Uterus (tissue), 4 donors: ENCODE measurements at places on chromosomes 7 and 10. TPM values are rescaled to one million over a fixed set of nuclear protein-coding genes. Genes with fewer than 3 reads are reported as not detected.

The CALML5 gene
- not detected for total RNA-seq

The BCL7B gene
- 13.8 TPM for total RNA-seq

The PIP gene
- not detected for total RNA-seq

The AKR1D1 gene
- not detected for total RNA-seq

The CYP2E1 gene
- 6.9 TPM for total RNA-seq

GRCh38 chr10:23441251-23441650, 2.4 kb downstream of the OTUD1 start:
- DNase-seq = no peak

DNA sequence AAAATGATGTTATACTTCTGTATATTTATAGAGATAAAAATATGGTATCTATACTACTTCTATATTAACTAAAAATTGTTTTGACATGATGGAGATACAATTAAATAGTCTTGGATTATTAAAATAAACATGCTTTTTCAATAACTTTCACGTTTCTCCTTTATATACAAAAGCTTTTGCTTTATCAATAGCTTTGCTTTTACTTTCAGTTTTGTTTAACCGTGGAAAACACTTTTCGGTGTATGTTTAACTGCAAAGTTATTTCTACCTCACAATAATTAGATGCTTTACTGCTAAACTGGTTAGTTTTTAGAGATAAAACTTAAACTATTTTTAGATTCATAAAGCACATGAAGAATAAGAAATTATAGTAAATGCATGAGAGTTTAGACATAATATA, 432.1 kb upstream of the PCDH15 start:
- DNase-seq = no peak

- DNase-seq = no peak
Measured at GRCh38 chr10:3622845-3623621, 162.0 kb downstream of the KLF6 start.

- no peak for DNase-seq
Measured at GRCh38 chr7:100793806-100794660, 33.3 kb downstream of the EPHB4 start.

- DNase-seq = no peak
Measured at GRCh38 chr10:100987685-100988049, 324 bp downstream of the TWNK start.

DNA sequence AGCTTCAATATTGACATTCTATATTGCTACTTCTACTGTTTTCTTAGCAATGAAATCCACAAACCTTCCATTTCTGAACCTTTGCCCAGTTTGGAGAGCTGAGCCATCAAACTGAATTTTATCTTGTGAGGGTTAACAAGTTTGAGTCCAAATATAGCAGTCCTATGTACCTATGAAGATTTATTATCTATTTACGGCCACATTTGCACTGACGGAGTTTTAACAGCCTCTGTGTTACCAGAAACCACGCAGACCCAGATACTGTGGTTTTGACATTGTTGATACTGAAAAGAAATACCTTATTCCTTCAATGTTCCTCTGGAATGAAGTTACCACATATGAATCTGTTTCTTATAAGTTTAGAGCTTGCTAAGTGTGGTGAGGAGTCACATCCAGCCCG, 172.6 kb downstream of the FGFR2 start:
- no peak for DNase-seq

DNA sequence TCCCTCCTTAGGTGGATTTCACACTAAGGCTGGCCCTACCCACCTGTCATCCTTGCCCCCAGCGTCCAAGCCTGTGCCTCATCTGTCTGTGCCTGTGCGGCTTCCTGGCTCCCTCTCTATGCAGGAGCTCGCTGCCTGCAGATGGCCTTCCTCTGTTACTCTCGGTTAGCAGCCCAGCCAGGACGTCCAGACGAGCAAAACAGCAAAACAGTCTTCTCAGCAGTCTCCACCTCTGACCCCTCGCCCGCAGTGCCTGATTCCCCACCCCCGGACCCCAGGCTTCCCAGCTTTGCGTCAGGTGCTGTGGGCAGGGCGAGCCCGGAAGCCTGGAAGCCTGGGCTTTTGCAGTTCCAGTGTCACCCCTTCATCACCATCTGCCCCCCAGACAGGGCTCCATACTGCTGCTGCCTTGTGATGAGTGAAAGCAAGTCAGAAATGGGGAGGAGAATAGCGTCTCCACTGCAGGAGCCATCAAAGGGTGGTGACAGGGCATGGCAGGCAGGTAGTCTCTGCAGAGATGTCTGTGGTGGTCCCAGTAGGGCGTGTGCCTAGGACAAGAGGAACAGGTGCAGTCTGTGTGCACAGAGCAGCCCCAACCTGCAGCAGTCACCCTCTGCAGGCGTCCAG, 88.5 kb downstream of the ADCY1 start:
- no peak for DNase-seq

- DNase-seq = no peak
Measured at GRCh38 chr7:37385787-37386186, 62.9 kb downstream of the ELMO1 start.

DNA sequence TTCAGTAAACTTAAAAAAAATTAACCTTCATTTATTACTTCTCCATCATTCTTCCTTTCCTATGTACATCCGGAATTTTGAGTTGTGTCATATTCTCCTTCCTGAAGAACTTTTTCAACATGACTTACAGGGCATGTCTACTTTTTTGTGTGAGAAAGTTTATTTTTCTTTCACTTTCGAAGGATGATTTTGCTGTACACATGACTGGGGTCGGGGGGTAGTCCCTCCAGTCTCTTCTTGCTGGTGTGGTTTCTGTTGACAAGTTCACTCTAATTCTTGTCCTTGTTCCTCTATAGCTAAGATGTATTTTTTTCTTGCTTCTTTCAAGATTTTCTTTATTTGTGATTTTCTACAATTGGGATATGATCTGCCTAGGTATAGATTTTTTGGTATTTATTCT, 55.8 kb downstream of the INPP5A start:
- DNase-seq = no peak

DNA sequence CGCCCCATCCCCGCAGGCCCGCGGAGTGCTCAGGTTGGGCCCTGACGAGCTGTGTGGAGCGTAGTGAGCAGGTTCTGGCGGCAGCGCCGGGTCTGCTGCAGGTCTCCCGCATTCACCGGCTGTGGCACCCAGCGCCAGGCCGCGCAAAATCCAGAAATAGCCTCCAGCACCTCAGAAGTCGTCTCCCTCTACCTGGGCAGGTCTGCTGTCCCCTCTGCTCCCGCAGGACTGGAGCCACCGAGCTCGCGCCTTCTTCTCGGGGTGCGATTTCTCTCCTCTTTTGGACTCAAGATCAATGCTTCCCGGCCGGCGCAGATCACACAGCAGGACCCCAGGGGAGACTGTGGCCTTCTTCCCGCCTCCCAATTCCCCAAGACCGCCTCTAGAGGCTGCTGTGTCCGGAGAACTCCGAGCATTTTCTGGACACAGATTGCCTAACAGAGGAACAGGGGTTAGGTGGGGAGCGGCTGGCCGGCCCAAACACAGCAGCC, 8.4 kb downstream of the TLX1 start:
- DNase-seq = no peak

GRCh38 chr10:97179731-97180362, 5.9 kb downstream of the SLIT1 start:
- DNase-seq = no peak

GRCh38 chr10:109929501-109930219, 6.3 kb upstream of the XPNPEP1 start:
- no peak for DNase-seq

GRCh38 chr7:55308186-55308929, 56.8 kb upstream of the LANCL2 start:
- DNase-seq = no peak

DNA sequence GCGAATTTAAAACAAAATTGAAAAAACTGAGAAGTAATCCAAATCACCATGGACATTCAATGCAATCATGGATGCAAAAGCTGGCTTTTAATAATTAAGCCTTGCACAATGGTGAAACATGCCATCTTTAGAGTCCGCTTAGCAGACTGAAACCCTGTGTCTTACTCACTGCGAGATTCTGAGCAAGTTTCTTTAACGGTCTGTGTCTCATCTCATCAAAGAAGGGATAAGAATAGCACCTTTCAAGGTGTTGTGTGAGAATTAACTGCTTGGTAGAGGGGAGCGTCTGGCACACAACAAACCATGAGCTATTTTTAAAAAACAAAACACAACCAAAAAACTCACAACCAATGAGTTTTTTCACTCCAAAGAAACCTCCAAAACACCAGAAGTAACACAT, 21.4 kb downstream of the ACBD7 start:
- no peak for DNase-seq

DNA sequence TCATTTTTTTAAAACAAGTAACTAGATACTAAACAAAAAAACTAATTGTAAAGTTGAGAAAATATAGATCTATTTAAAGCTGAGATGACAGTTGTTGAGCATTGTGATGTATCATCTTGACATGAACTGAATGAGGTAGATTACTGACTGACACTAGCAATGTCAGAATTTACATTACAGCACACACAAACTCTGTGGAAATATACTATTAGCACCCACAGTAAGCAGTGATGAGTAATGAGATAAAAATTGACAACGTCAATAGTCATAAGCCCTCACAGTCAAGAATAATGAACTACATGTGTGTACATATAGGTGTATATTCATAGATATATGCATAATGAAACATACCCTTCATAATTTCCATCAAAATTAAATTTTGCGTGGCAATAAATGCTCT, 368.4 kb downstream of the TFEC start:
- DNase-seq = no peak

DNA sequence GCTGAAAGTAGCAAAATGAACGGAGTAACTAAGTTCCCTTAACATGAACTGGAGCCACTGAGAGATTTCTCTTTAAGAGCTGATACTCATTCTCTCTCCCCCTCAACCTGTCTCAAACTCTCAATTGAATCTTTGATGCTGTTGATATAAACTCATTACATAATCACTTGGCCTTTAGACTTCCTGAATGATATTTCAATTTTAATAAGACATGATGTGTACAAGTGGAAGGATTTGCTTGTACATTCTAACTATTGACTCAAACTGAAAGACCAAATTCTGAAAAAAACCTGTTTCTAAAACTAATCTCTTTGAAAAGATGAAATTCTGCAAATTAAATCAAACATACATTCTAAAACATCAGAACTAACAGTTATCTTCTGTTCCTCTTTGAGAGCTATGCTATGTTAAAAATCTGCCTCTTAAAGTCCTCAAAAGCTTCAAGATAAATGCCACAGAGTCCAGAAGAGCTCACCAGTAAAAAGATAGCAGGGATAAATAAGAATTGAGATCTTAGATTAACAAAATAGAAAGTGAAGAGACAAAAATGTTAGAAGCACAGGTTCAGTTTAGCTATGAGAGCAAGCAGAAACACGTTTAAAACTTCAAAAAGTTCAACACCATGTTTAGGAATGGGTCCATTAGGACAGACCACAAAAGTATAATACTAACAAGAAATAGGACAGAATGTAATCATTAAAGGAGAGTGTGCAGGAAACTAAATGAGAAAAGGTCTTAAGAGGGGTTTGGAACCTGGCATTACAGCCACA, 46.1 kb downstream of the TNPO3 start:
- DNase-seq = no peak

GRCh38 chr10:113691381-113691780, 11.7 kb downstream of the CASP7 start:
- DNase-seq = no peak
